ENCODE measurements at places on chromosomes 2 and 18.

DNA sequence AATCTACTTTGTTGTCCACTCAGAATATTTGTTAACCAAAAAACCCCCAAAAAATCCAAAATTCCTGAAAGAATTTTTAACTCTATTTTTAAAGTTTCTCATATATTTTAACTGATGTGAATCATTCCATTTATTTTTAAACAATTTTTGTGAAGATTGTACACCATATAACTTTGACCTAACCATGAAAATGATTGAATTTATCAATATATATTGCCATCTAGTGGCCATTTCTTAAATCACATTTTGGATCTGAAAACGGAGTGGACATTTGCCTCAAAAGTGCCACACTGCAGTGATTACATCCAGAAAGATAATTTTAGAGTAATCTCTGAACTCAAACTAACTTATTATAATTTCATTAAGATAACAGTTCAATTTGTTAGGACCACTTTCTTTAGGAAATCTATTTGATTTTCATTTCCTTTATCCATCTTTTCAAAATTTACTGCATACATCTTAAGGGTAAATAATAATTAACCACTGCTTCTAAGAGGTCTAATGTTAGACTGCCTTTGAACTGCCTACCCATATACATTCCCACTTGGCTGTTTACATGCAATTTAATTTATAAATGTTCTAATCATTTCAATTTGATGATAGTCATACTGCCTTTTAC lies 71.1 kb downstream of the DSC3 start:
- no peak for DNase-seq

DNA sequence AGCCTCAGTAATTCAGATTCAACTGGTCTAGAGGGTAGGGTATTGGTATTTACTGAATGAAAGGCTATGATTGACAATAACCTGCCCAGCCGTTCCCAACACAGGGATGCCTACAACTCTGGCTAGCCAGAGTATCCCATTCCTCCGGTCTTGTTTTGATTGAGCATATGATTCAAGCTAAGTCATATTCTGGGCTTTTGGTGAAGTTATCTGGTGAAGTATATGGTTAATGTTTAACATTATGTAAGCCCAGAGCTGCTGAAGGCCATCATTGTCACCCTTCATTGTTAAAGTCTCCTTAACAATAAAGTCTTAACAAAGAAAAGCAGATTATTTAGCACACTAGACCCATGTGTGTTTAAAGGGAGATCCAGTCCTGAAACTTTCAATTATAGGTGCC lies 152.6 kb downstream of the EXOC6B start:
- no peak for DNase-seq

DNA sequence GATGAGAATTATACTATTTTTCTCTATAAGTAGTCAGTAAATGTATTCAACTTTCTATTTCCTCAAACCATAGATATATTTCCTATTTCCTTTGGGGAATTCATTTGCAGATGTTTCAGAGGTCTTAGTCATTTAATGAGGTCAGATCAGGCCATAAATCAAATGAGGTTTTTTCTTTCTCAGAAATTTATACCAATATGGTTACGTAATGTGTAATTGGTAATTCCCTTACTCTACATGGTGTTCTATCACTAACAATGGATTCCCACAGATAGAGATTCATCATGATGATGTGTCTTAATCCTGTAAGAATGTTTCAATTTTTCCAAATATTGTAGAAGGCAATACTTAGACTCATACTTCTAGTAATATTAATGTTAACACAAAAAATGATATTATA lies 108.0 kb downstream of the DPP4 start:
- DNase-seq = no peak

DNA sequence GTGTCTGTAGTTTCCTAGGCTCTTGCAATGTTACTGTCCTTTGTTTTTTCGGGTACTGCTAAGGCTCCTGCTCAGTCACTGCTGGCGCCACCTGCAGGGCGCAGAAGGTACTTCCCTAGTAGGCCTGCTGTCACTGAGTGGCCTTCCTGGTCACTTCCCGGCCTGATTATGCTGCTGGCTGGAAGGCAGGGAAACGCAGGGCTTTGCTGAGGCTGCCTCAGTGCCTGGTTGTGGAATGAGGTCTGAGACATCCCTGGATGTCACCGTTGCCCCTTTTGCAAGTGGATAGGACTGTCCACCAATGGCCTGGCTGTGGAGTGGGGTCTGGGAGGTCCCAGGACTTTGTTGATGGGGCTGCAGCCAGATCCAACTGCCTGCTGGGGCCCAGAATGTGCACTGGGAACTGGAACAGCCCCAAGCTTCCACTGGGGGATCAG lies 13.1 kb downstream of the DAW1 start:
- DNase-seq = peak; percentile 72

DNA sequence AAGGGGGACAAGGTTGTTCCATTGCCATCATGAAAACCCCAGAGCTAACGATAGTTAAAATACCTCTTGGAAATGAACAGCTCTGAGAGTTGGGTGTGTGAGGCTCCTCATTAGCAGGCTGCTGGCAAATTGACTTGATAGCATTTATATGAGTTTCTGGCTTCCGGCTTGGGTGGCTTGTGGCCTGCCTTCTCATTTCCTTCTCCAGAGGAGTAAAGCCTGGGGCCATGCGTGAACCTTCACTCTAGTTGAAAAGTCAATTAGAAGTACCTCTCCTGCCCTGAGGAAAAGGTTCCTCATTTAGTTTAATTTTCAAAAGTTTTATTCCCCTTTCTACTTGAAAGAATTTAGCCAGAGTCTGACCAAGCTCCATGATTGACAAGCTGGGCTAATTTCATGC lies 67.1 kb downstream of the MGAT5 start:
- no peak for DNase-seq

- DNase-seq = no peak
These were observed 39.5 kb upstream of the TFPI start for GRCh38 chr2:187593697-187594096.

- no peak for DNase-seq
These were observed 51.6 kb downstream of the TSPYL6 start for GRCh38 chr2:54204476-54204875.

DNA sequence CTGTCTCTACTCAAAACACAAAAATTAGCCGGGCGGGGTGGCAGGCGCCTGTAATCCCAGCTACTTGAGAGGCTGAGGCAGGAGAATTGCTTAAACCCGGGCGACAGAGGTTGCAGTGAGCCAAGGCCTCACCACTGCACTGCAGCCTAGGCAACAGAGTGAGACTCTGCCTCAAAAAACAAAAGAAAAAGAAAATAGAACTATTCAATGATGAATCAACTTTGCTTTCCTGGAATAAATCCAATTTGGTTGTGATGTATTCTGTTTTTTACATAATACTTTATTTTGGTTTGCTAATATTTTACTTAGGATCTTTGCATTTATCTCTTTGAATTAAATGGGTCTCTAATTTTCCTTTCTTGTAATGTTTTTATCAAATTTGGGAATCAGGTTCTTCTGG lies 86.3 kb upstream of the MBOAT2 start:
- no peak for DNase-seq

DNA sequence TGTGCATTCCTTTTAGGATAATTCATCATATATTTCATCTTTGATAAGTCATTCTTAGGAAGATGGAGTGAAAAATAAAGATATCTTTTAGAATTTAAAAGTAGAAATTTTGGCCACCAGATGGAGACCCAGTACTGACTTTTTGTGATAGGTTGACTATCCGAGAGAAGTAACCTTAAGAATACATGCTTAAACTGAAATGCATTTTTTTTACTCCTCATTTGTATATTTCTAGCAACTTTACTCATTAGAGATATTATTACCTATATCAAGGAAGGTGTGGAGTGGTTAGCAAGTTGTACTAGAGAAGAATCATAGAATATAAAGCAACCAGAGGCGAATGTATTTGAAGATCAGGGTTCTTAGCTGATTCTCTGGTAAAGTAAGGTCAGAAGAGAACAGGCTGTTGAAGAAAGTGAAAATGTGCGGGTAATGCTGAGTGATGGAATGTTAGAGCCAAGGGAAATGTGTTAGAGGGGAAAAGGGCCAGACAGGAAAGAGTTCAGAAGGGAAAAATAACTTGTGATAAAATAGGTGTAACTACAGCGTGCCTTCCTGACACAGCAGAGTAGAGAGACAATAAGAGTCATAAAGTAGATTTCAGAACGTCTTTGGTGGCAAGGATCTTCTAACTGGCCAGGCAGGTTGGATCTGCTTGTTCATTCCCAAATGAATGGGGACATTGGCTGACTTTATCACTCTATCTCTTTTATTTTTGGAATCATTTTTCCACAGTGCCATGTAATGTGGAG lies 52.3 kb downstream of the TDRD15 start:
- DNase-seq = no peak

GRCh38 chr18:10896851-10897250 lies 252.5 kb downstream of the PIEZO2 start:
- DNase-seq = no peak
